ENCODE measurements at places on chromosomes 6 and 20.

- no peak for DNase-seq
These were observed 121.0 kb downstream of the QRSL1 start for GRCh38 chr6:106750142-106750918.

- DNase-seq: peak; percentile 45
These were observed 282.8 kb upstream of the FOXQ1 start for GRCh38 chr6:1029141-1029540.

- no peak for DNase-seq
These were observed 3.9 kb upstream of the INSM1 start for GRCh38 chr20:20363799-20364592.

- DNase-seq: peak; percentile 60
These were observed 103.0 kb downstream of the EDN3 start for GRCh38 chr20:59403261-59403961.

GRCh38 chr6:43922426-43923375 is 152.7 kb downstream of the VEGFA start:
- DNase-seq: no peak

GRCh38 chr6:46985943-46986342 is 56.2 kb downstream of the ADGRF1 start:
- DNase-seq: no peak

GRCh38 chr6:33620158-33620855 is 815 bp upstream of the ITPR3 start:
- DNase-seq: no peak

DNA sequence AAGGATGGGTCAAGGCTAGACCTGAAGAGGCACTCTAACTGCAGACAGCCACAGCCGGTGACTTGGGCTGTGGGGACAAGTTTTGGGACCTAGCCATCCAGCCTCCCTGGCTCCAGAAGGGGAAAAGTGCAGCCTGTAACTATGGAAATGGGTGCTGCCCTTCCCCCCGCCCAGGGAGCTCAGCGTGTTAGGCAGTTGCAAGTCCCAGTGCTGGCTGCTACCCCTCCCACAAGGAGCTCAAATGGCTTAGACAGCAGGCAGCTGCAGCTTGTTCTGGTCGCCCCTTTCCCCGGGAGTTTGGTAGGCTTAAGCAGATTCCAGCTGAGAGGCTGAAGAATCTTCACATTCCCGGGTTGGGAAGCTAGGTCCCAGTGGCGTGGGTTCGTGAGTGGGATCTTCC is 162.6 kb downstream of the FAM83B start:
- no peak for DNase-seq

- DNase-seq: no peak
These were observed 643.6 kb upstream of the CHD6 start for GRCh38 chr20:42261766-42262270.

GRCh38 chr6:154511791-154512190 is 1.3 kb upstream of the CNKSR3 start:
- DNase-seq: no peak

- no peak for DNase-seq
These were observed 22.7 kb downstream of the DOK5 start for GRCh38 chr20:54497931-54498718.

- DNase-seq: no peak
These were observed 249.4 kb downstream of the ATXN1 start for GRCh38 chr6:16511723-16512489.

DNA sequence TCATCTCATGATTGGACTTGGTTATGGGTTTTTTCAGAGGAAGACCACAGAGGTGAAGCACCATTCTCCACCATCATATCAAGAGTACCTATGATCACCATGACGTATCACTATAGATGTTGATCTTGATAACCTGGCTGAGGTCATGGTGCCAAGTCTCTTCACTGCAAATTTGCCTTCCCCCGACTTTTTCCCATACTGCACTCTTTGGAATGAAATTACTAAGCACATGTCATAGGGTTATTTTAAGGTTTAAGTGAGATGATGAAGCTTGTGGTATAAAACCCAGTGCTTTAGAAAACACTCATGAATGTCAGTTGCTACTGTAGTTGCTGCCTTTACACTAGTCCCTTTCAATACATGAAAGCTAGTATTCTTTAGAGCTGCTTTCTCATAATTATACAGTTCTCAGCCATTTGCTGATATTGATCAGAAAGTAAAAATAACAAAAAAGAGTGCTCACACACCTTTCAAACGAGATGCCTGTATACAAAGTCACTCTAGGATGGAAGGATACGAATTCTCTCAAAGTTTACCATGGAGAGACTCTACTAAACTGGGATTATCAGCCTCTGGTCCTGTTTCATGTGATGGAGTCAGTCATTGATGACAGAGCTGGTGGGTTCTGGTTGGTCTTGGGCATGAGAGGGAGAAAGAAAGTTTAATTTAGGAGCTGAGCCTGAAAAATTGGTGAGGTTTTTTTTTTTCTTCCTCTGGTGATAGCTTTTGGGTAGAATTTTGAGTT is 228.1 kb downstream of the PRL start:
- DNase-seq: no peak
